ENCODE measurements at places on chromosomes 6 and 20. TPM values are rescaled to one million over a fixed set of nuclear protein-coding genes. Genes with fewer than 3 reads are reported as not detected.

The TOX2 gene
- total RNA-seq: 0.61 TPM

- DNase-seq: no peak
Measured at GRCh38 chr6:163243083-163243482, 171.4 kb upstream of the QKI start.

DNA sequence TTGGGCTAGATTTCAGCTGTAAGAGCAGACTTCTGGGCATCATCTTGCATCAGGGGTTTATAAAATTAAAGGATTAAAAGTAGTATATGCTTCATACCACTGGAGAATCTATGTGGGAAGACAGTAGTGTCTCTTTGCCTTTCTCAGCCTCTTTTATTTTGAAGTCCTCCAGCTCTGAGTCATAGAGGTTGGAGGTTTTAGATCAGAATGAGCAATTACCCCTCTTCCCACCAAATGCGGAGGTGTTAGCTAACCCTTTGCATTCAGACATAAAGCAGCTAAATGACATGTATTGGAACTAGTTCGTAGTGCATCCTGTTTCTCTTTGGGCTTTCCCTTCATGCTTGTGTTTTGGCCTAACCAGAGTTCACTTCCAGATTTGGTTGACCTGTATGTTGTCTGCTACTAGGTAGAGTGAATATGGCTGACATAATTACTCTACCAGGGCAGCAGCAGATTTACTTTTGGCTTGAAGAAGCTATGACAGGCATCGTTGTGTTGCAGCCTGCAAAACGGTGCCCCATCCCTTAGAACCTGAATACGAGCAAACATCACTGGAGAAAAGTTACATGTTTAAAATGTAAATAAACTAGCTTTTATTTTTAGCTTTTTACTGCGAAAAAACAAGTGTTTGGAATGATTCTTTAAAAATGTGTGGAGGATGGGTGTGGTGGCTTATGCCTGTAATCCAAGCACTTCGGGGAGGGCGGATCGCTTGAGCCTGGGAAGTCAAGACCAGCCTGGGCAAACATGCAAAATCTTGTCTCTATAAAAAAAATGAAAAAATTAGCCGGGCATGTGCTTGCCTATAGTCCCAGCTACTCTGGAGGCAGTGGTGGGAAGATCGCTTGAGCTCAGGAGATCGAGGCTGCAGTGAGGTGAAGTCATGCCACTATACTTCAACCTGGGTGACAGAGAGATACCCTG, 82.2 kb downstream of the MYO6 start:
- DNase-seq: no peak

DNA sequence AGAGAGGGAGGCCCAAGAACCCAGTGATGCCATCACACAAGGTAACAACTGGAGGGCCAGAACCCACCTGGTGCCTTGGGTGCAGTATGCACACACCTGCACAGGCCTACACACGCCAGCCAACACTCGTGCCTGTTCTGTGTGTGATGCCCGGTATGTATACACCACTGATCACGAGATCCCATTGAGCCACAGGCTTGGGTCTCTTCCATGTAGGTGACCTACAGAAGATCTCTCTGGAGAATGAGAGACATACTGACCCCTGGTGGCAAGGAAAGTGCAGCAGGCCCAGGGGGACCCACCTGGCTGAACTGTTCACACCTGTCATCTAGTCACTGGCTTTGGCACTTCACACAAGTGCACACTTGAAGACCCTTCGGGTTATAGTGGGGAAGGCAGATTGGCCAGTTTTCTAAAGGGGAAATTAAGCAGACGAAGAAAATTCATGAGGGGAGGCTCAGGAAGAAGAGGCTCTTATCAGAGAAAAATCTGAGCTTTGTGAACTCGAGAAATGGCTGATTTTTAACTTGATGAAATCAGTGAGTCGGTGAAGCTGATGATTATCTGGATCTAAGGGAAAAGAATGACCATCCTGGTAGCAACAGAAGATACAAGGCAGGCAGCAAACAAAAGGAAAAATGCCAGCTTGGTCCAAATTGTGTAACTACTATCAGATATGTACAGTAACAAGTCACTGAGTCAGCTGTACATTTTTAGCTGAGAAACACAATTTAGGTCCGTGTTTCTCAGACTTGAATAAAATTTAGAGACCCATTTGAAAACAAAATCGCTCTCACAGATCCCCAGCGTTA, 69.1 kb upstream of the PBOV1 start:
- DNase-seq: peak; percentile 57

All from activated CD8-positive, alpha-beta T cell treated with anti-CD3 and anti-CD28 coated beads, Interleukin-2, amount 10 ng/mL, durations not matched to agents 7 days and 5 days (primary cell).